Activated CD4-positive, alpha-beta T cell treated with anti-CD3 and anti-CD28 coated beads for 1 hour (primary cell): ENCODE measurements at places on chromosomes 2 and 18.

DNA sequence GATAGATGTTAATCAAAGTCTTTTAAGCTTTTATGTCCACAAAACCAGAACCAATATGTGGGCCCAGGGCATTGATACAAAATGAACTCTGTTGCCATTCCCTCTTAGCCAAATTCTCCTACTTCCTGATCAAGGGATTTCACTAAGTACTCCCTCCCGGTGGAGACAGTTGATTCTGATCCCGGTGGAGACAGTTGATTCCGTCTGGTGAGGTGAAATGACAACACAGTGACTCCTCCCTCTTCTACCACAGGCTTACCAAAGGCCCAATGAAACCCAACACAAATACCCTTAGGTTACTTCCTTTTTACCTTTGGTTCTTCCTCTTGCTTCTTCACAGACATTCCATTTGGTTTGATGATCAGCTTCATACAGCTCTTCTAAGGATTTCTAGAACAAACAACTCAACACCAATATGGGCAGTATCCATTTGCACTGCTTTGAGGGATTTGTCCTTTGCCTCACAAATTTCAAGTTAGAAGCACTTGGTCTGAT, 153.8 kb downstream of the IKZF2 start:
- no peak for DNase-seq

DNA sequence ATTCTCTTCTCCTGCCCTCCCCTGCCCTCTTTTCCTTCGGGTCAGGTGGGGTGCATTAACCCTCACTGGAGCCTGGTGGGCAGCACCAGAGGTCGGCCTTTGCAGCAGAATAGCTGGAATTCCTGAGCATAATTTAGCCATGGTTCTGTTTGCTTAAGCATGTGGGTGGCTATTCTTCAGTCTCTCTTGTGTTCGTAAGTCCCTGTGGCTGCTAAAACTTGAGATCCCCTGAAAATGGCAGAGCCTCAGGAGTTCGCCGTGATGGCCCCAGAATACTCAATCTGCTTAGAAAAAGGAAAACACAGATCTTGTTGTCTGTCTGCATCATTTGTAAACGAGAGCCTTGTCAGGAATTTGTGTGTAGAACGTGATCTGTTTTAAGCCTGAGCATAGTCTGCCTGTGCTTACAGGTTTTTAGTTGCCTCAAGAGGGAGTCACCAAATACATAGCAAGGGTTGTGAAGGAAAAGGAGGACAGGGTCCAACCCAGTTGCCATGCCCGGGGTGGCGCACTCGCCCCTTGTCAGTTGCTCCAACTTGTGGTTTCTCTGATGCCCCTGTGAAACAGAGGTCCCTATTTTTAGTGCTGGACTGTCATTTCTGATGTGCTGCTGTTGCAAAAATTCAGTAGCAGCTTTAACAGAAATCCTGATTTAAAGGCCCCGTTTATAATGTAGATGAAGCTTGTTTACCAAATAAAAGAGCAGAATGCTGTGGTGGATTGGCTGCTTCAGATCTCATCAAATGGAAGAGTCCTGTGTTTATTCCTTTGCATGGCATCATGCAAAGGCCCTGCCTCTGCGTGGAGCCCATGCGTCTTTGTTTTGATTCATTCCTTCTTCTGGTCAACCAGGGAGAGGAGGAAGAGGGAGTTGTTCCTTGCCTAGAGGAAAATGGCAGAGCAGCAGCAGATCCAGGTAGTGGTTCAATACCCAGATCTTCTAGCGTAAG, 74.8 kb downstream of the WDSUB1 start:
- no peak for DNase-seq

- DNase-seq = no peak
These were observed 67.3 kb downstream of the TWIST2 start for GRCh38 chr2:238915196-238915595.

GRCh38 chr2:113158884-113159553, 14.8 kb upstream of the PSD4 start:
- no peak for DNase-seq

DNA sequence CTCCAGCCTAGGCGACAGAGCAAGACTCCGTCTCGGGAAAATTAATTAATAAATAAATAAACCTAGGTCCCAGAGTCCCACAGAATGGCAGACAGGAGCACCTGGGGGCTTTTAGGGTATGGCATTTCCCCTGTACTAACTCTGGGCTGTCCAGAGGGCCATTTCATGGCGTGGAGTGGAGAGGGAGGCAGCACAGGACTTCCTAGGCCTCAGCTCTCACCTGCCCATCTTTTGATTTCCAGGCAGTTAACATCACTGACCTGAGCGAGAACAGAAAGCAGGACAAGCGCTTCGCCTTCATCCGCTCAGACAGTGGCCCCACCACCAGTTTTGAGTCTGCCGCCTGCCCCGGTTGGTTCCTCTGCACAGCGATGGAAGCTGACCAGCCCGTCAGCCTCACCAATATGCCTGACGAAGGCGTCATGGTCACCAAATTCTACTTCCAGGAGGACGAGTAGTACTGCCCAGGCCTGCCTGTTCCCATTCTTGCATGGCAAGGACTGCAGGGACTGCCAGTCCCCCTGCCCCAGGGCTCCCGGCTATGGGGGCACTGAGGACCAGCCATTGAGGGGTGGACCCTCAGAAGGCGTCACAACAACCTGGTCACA, 5.1 kb downstream of the IL1RN start:
- DNase-seq = no peak

DNA sequence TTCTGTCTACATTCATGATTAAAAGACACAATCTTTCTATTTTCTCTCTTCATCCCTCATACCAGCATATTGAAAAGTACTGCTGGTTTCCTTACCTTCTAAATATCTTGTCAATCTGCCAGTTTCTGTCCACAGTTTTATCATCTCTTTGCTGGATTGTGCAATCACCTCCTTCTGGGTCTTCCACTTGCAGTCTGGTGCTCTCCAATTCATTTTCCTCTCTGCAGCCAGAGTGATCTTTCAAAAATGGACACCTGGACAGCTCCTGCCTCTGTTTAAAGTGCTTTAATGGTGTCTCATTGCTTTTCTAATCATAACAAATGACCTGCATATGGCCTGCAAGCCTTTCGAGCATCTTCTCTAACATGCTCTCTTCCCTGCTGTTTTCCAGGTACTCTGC, 94.0 kb downstream of the C1QL2 start:
- DNase-seq = no peak

DNA sequence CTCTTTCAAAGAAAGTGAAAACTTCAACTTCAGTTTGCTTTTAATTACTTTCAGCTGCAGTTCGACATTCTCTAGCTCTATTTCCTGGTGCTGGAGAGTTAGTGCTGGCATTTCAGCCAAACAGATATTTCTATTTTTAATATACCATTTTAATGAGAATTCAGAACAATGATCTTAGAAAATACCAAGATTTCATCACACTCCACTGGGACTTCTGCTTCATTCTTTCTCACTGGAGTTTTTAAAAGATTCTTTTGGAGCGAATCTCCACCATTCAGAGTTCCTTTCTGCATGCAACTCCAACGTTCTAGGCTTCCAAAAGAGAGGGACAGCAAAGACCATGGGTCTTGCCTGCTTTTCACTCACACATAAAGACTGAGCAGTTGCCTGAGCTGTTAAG, 94.2 kb downstream of the CABLES1 start:
- no peak for DNase-seq

DNA sequence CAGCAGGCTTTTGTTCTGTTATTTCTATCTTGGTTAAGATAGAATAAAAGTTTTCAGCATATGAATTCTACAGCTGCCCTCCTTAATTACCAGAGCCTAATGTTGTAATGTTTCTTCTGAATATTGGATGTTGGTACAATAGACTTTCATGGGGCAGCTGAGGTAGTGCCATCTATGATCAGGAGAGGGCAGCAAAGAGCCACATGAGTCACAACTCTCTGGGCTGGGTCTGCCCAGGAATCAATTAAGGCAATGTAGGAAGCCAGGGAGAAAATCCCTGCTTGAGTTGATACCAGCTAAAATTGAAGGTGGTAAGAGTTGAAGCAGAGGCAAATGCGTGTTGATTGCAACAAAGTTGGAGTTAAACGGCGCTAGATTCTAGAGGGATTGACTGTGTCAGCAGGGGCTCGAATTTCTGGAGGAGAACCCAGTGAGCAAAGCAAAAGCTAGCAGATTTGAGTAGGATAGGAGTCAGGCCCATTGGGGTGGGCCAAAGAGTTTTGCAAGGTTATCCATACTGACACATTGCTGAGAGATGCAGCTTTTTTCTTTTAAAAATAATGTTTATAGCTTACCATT, 10.6 kb upstream of the MC5R start:
- peak; percentile 34 for DNase-seq
